Epithelial cell of esophagus (primary cell): ENCODE measurements at places on chromosomes 7 and 10.

DNA sequence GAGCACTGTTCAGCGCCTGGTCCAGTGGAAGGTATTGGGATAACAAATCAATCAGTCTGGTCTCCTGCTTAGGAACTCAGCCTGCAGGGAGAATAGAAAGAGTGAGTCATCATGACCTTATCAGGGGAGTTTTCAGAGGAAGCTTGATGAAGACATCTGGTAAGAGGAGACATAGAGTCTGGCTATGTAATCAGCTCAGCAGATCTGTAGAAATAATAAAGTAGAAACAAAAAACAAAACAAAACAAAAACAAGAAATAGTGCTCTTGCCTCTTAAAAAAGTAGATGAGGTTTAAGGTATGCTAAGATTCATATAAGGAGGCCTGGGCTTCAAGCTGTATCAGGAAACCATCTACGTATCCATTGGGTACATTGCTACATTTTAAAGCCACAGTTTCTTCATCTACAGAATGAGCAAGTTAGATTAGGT, 14.4 kb downstream of the TAS2R41 start:
- DNase-seq = peak; percentile 82

DNA sequence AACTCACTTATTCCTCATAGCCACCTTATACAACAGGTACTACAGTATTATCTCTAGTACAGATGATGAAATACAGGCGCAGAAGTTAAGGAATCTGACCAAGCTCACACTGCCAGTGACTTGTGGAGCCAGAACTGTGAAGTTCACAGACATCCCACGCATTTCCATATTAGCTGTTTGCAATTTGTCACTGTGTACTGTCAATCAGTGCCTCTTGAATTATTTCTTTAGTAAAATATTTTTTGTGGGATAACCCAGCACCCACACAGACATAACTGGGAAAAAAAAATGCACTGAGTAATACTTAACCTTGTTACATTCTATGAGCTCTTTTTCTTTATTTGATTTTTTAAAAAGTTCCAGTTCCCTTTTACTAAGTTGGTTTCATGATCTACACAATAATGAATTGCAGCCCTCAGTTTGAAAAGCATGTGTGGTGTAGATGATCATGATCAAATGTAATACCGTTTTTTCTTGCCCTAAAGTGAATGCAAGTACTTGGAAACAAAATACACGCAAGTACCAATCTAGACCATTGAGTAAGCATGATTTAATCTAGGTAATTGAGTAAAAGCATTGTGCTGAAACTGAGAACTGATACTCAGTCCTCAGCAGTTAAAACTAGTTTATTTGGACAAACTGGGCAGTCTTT, 14.1 kb downstream of the CUL1 start:
- peak; percentile 38 for DNase-seq

GRCh38 chr7:134701272-134701671, 54.6 kb downstream of the BPGM start:
- peak; percentile 36 for DNase-seq

- no peak for DNase-seq
Observed at GRCh38 chr7:134836447-134836846, 57.0 kb downstream of the CALD1 start.

- no peak for DNase-seq
Observed at GRCh38 chr10:7484456-7485243, 73.8 kb upstream of the SFMBT2 start.

DNA sequence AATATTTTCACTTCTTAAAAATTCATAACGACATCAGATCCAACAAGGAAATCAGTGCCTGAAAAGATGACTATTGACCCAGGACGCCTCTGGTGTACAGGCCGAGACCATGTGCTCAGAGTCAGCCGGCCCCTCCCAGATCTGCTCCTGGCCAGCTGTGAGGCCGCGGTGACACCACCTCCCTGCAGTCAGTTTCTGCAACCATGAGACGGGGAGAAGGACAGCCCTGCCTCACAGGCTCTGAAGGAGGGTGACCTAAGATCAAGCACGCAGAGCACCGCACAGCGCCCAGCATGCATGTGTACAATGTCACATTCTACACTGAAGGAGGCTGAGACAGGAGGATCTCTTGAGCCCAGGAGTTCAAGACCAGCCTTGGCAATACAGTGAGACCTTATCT, 2.6 kb upstream of the GPER1 start:
- no peak for DNase-seq

GRCh38 chr7:133733401-133733800, 393.7 kb upstream of the LRGUK start:
- no peak for DNase-seq
